Esophagus squamous epithelium (tissue), 5 donors: ENCODE measurements at places on chromosomes 1 and 21.
A peak's percentile ranks its signal among the peaks of the same experiment; 100 is the strongest.

GRCh38 chr1:22780696-22781095 is 70.1 kb downstream of the EPHB2 start:
- H3K27ac ChIP-seq = no peak overlapping the region
- peaks cover 15% of the 10 kb centered on the region for H3K4me1 ChIP-seq
- no peak overlapping the region for H3K4me3 ChIP-seq
- no peak for DNase-seq
- H3K27me3 ChIP-seq = peaks cover 89% of the 10 kb centered on the region

- H3K27me3 ChIP-seq = no peaks in the 10 kb centered on the region
- H3K4me1 ChIP-seq = peaks cover 33% of the 10 kb centered on the region
- peak overlapping the region; percentile 100 for H3K27ac ChIP-seq
- H3K4me3 ChIP-seq = peak overlapping the region; percentile 90
- peaks cover 28% of the 10 kb centered on the region for H3K36me3 ChIP-seq
Observed at GRCh38 chr1:153633161-153633753, 609 bp upstream of the CHTOP start.

DNA sequence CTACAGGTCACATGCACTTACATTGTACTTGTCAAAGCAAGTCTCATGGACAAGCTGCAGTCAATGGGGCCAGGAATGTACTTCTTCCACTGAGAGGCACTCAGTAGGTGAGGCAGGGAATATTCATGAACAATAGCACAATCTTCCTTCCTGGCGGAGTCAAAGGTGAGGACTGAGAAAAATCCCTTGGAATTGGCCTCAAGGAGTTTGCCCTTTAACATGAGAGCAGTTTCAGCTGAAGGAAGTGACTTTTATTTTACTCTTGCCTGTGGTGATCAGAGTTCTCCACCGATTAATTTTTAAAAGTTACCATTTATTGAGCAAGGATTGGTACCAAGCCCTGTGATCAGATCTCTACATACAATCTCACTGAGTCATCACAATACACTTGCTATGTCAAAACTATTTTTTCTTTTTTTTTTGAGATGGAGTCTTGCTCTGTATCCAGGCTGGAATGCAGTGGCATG is 11.2 kb upstream of the AK2 start:
- no peak overlapping the region for H3K27ac ChIP-seq
- H3K4me3 ChIP-seq = no peak overlapping the region
- H3K36me3 ChIP-seq = no peaks in the 10 kb centered on the region
- H3K4me1 ChIP-seq = peaks cover 6% of the 10 kb centered on the region
- DNase-seq = no peak
- H3K27me3 ChIP-seq = no peaks in the 10 kb centered on the region

DNA sequence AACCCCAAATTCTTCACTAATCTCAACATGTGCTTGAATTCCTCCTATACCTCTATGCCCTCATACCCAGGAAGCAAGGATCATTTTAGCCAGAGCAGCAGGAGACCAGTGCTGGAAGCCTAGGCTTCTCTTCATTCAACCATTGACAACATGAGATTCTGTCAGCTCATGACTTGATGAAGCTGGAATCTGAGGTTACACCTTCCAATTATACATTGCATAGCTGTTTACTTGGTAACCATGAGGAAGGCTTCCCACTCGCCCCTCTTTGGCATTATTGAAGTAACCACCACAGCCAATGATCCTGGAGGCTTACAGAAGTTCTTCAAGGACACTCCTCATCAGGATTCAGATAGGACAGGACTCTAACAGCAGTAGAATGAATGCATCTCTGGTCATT is 160.3 kb downstream of the TPR start:
- H3K27ac ChIP-seq = no peak overlapping the region
- no peaks in the 10 kb centered on the region for H3K4me1 ChIP-seq
- no peak for DNase-seq
- H3K27me3 ChIP-seq = no peaks in the 10 kb centered on the region
- no peak overlapping the region for H3K4me3 ChIP-seq

DNA sequence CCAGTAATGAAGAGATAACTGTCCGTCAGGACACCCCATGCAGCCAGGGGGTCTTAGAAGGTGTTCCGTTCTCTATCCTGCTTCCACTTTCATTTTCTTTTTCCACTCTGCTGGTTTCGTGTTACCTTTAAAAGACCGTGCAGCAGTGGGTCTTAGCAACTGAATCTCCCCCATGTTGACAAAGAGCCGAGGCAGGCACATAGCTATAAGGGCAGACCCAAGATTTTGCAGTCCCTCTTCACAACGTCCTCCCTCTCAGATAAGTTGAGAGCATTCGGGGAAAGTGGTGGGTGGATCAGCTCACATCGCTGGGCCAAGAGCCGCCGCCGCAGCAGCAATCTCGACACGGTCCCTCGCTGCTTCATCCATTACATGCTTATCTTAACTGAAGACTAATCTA is 355.5 kb downstream of the LMO4 start:
- DNase-seq = no peak
- peak overlapping the region; percentile 30 for H3K27ac ChIP-seq
- H3K4me1 ChIP-seq = no peaks in the 10 kb centered on the region
- no peaks in the 10 kb centered on the region for H3K27me3 ChIP-seq
- H3K36me3 ChIP-seq = no peaks in the 10 kb centered on the region
